Hematopoietic multipotent progenitor cell treated with erythropoietin and hydrocortisone succinate and interleukin-3 and kit ligand, for 4 days (in vitro differentiated cells): ENCODE measurements at places on chromosomes 3 and 15.
A peak's percentile ranks its signal among the peaks of the same experiment; 100 is the strongest.

DNA sequence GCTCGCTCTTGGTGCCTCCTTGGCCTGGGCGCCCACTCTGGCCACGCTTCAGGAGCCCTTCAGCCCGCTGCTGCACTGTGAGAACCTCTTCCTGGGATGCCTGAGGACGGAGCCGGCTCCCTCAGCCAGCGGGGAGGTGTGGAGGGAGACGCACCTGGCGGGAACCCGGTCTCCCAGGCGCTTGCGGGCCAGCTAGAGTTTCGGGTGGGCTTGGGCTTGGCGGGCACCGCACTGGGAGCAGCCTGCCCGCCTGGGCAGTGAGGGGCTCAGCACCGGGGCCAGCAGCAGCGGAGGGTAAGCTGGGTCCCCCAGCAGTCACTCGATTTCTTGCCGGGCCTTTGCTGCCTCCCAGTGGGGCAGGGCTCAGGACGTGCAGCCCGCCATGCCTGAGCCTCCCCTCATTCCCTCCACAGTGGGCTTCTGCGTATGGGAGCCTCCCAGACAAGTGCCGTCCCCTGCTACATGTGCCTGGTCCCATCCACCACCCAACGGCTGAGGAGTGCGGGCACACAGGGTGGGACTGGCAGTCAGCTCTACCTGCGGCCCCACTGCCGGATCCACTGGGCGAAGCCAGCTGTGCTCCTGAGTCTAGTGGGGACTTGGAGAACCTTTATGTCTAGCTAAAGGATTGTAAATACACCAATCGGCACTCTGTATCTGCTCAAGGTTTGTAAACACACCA lies 708.7 kb downstream of the VGLL3 start:
- no peak for DNase-seq

DNA sequence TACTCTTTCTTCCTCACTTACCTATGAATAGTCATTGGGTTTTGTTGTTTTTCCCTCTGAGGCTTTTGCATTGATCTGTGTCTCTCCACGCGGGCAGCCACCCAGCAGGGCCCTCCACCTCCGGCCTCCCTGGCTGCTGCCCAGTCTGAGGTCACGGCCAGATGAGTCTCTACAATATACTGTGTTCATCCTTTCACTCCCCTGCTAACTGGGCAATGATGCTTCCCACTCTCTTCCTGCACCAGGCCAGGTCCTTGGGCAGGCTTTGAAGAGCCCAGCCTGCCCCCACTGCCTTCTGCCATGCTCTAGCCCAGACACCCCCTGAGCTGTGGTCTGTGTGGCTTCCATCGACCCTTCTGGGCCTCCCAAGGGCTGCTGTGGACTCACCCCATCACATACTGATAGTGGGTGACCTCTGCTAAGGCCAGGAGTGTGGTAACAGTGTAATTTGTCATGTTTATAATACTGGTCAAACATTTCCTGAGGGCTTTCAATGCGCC lies 18.0 kb downstream of the PDIA5 start:
- DNase-seq = peak; percentile 49

- DNase-seq = no peak
These were observed 94.2 kb upstream of the ALDH1A3 start for GRCh38 chr15:100785181-100786138.

GRCh38 chr15:87608238-87609028 lies 648.1 kb downstream of the NTRK3 start:
- no peak for DNase-seq

GRCh38 chr3:25478964-25479726 lies 51.1 kb downstream of the RARB start:
- no peak for DNase-seq

GRCh38 chr3:46001178-46001577 lies 5.6 kb upstream of the FYCO1 start:
- no peak for DNase-seq
